Testis (tissue), 5 donors: ENCODE measurements at places on chromosomes 12 and 14.

- DNase-seq = no peak
Measured at GRCh38 chr12:65462484-65462883, 184.0 kb downstream of the MSRB3 start.

GRCh38 chr12:8038659-8039114 is 6.2 kb downstream of the FOXJ2 start:
- peak; percentile 85 for DNase-seq

DNA sequence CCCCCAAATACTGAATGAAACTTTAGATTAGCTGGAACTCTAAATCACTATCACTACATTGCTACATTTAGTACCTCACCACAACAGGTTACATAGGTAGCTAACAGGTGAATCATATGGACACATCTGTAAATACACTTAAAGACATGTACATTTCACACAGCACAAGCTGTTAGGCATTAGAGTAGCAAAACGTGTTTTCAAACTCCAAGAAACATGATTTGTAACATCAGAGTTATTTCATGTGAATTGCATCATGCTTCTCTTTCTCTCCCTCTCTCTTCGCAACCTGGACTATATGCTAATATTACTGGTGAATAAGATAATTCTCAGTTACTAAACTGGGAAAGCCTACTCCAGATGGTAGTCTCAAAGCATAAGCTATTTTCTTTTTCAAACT is 4.3 kb downstream of the SEL1L start:
- DNase-seq = no peak

DNA sequence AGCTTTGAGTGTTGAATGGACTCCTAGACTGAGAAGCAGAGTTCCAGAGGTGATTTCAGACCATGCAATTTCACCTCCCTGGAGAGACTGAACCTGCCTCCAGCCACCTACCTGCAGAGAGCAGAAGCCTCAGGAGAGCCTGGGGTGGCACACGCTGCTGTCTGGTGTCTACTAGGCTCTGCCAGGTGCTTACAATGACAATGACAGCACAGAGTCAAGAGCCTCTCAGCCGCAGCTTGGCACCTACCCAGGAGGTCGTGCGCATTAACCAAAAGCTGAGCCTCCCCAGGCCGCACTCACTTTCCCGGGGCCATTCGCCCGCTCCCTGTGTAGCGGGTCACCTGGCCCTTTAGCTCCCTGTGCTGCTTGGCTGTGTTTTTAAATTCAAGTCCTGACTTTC is 63.2 kb downstream of the TESC start:
- DNase-seq = no peak

DNA sequence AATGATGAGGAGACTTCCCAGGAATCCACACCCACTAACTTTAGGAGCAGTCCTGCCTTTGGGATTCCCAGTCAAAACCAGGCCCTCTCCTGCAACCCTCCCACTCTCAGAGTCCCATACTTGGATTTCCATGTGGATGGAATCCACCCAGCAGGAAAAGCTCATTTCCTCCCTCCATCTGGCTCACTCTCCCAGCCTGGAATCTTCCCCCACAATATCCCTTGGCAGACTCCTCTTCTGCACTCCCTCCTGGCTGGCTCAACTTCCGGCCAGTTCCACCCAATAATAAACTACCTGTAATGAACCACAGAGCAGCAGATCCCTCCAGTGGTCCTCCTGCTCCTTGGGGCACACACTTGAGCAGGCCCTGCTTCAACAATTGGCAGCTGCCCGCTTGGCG is 102.8 kb upstream of the EGLN3 start:
- DNase-seq = peak; percentile 41

- DNase-seq = no peak
Measured at GRCh38 chr12:123524378-123524777, 9.1 kb downstream of the RILPL1 start.

GRCh38 chr12:94012071-94012470 is 136.3 kb upstream of the PLXNC1 start:
- DNase-seq = no peak

- DNase-seq = peak; percentile 72
Measured at GRCh38 chr12:102548543-102548942, 68.2 kb upstream of the IGF1 start.

DNA sequence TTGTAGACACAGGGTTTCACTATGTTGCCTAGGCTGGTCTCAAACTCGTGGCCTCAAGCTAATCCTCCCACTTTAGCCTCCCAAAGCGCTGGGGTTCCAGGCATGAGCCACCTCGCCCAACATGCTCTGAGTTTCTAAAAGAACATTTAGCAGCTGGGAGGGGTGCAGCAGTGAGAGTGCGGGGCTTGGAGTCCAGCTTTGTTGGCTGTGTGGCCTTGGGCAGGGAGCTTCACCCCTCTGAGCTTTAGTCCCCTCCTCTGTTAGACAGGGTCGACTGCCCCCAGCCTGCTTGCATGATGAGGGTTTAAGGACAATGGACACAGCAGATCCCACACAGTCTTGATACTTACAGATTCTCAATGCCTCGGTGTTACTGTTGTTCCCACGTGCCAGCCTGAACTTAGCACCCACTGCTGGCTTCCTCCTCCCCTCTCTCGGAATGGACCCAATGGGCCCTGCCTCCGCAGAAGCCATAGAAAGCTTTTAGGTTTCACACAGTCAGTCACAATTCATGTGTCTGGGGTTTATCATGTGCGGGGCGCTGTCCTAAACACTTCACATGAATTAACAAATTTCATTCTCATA is 54.6 kb downstream of the PSMA6 start:
- DNase-seq = peak; percentile 51

- DNase-seq = no peak
Measured at GRCh38 chr14:92625213-92625612, 111.6 kb downstream of the RIN3 start.

DNA sequence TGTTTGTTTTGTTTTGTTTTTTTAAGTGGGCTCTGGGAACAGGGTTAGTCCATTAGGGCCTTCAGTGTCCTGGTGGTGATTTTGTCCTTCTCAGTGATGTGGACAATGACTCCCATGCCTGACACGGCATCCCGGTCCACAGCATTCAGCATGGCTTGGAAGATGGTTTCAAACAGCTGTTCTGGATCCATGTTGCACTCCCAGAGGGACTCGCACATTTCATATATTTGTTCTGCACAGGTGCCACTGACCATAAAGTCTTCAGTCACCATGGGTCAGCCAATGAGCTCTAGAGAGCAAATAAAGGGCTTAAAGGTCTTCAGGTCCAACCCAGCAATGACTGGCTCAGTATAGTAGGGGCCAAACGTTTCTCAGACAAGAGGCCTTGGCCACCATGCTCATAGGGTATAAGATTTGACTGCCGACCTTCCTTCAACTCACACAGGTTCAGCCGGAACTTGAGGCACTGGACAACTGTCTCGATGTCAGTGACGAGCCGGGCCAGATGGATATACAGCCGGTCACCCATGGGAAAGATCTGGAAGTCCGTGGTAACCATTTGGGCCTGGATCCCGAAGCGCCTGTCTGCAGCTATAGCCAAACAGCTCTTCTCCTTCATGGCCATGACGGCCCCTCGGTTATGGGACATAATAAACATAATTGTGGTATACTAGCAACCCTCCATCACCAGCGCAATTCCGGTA is 18.0 kb downstream of the OR10P1 start:
- DNase-seq = no peak

DNA sequence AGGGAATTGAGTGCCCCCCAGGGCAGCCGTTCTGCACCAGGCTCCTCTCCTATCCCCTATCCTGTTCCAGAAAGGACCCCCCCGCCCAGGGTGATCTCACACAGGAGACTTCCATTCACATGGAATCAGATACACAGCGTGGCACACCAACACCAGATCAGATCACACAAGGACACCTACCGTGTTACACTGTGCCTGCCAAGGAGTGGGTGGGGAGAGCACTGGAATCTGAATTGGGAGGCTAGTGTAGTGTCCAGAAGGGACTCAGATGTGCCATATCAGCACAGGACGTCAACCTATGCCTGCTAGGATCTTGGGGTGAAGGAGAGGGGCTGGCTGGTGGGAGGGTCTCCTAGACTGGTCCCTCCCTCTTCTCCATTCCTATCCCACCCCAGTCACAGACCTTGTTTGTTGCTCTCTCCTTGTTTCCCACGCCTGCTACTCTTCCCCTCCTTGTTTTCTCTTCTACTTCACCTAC is 2.3 kb downstream of the PTMS start:
- no peak for DNase-seq

GRCh38 chr12:57712701-57713100 is 18.8 kb downstream of the OS9 start:
- no peak for DNase-seq

DNA sequence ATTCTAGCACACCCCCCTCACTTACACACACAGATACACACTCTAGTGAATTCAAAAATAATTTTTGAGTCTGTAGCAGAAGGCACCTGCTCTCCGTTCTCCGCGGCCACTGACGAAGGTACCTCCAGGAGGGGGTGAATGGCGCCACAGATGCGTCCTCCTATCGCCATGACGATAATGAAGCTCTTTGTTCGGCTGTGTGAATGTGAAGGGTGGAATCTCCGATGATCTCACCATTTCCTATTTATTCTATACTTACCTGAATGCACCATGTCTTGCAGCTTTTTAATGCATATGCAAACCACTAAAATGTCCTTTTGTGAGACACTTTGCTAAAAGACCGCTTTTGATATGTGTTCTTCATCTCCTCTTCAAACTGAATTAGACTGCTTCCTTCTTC is 162.7 kb downstream of the EGLN3 start:
- no peak for DNase-seq

- DNase-seq = peak; percentile 21
Measured at GRCh38 chr12:24069532-24070395, 120.3 kb upstream of the SOX5 start.

DNA sequence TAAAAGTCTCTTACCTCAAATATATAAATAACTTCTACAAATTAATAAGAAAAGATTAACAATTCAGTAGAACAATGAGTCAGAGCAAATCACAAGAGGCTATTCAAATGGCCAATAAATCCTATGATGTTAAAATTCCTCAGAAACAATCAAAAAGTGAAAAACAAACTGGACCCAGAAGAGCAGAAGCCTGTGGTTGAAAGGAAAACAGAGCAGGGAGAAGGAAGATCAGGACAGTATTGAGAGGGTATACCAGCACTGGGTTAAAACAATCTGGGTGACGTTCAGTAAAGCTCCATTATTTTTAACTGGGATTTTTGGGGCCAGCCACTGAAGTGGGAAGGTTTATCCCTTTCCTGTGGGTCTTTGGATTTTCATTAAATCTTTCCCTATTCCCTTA is 39.7 kb upstream of the PCED1B start:
- no peak for DNase-seq

DNA sequence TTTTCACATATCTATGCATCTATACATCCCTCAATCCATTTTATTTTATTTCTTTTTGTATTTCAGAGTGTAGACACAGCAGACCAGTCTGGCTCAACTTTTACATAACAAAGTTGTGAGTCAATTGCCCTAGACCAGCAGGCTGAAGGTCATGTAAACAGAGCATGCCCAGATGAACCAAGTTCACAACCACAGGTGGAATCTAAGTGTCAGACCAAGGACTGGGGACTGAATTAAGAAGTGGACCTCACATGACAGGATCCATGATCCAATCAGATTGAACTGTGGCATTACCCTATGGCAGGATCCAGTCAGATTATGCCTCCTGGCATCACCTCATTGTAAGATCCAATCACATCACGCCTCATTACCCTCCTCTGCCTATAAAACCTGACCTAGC is 455.8 kb downstream of the SOX5 start:
- DNase-seq = no peak

DNA sequence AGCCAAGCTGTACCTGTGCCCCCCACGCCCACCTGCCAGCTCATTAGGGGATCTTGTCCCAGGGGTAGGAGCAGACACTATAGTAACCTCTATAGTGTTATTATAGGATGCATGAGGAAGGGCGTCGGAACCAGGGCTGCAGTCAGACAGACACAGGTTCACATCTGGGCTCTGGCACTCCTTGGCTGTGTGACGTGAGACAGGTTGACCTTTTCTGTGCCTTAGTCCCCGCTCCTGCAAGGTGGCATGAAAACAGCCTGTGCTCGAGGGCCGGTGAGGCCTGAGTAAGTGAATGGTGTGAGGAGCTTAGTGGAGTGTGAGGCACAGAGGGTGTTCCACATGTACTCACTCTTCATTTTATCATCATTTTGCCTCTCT is 19.0 kb downstream of the ASB2 start:
- DNase-seq = no peak
